Esophagus squamous epithelium (tissue), 5 donors: ENCODE measurements at places on chromosomes 4 and X.

DNA sequence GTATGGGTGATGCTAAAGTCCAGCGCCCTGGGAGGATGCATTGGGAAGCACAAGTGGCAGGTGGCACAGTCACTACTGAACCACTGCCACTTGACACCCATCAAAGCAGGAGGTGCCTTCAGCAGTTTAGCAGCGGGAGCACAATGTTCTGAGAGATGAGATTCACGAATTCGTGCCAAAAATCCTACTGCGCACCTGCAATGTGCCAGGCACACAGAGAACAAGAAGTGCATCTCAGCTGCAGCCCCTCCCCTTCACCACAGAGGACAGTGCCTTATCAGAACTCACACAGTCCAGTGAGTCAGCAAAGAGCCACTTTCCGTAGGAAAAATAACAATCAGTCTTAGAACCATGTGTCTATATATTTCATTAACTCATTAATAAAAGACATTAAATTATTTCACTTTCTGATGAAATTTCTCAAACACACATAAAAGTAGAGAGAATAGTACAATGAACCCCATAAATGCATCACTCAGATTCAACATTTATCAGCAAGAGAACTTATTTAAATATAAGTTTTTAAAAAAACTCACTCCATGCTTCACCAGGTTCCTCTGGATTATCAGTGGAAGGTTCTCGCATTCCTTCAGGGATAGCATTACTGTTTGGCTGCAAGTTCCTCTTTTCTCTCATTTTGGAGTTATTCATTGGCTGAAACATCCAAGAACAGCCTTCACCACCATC, 47.0 kb downstream of the BEND2 start:
- no peaks in the 10 kb centered on the region for H3K4me1 ChIP-seq
- no peaks in the 10 kb centered on the region for H3K27me3 ChIP-seq
- H3K4me3 ChIP-seq, result no peak overlapping the region
- no peak overlapping the region for H3K27ac ChIP-seq
- H3K36me3 ChIP-seq, result no peaks in the 10 kb centered on the region

DNA sequence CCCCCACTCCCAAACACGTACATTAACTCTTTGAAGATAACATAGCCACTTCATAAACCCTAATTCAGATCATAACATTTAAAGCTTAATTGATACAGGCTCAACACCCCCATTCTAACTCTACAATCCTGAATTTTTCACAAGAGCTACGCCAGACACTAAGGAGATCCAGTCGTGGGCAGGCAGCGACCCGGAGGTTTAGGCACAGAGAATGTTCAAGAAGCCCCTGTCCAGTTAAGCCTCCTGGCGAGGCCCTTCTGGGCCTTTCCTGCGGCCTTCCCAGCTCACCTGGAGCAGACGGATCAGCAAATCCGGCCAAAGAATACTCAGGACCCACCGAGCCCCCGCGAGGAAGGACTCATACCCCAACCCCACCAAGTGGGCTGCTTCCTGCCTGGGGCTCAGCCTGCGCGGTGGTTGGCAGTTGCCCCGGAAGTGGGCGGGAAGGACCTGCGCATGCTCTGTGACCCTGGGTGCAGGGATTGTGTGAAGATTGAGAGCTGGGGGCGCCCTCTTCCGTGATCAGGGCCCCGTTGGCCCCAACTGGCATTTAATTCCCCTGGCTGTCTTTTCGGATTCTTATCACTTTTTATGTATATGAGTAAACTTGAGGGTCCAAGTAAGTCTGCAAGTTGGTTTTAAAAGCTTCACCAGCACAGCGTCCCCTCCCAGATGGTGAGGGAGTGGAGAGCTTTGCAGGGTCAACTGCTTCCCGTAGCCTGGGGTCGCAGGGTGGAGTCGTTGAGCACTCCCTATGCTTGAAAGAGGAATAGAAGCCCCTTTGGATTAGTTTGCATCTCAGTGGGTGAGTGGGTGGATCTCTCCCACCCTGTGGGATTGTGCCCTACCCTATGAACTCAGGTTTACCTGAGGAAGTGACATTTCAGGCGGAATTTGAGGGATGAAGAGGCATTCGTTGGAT, at the start of gene TRIM61:
TSS of gene TRIM61 (minus strand) at position 415 of the 922 bp plus-strand sequence. CDS start 7,655 bp downstream, outside the sequence.
- no peaks in the 10 kb centered on the region for H3K4me1 ChIP-seq
- peak within 1 kb of the TSS; percentile 38 for H3K4me3 ChIP-seq
- H3K27ac ChIP-seq, result peak within 1 kb of the TSS; percentile 16
- H3K27me3 ChIP-seq, result no peaks in the 10 kb centered on the region

DNA sequence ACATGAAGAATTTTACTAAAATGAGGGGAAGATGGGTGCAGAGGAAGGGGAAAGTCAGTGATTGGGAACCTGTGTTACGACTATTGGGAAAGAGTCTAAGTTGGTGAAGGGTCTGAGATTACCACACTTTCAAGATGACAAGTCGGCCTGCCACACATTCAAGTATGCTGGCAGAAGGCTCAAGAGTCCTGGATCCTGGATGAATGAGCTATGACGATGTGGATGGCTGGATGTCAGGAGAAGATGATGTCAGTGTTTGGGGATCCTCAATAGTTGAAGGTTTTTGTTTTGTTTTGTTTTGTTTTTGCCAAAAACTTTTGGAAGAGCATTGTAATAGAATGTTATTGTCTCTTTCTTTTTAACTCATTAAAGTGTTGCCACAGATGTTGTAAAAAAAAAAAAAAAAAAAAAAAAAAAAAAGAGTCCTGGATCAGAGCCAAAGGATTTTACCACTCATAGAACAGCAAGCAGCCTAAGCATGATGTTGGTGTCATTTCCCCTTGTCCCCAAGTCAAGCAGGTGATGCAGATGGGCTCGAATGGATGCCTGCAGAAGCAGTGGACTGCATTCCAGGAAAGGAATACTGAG, 120.6 kb downstream of the REELD1 start:
- no peak for DNase-seq
- no peaks in the 10 kb centered on the region for H3K36me3 ChIP-seq
- no peak overlapping the region for H3K4me3 ChIP-seq
- no peaks in the 10 kb centered on the region for H3K27me3 ChIP-seq
- no peak overlapping the region for H3K27ac ChIP-seq
- H3K4me1 ChIP-seq, result peaks cover 32% of the 10 kb centered on the region

DNA sequence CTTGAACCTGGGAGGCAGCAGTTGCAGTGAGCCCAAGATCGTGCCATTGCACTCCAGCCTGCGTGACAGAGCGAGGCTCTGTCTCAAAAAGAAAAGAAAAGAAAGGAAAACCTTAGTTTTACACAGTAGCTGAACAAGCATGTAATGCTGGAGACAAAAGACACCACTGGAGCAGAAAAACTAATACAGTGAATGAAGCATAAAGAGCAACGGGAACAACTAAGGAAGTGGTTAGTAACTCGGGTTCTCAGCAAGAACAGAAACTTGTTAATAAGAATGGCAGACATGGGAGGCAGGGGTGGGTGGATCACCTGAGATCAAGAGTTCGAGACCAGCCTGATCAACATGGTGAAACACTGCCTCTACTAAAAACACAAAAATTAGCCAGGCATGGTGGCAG, 263.7 kb downstream of the FSTL5 start:
- no peaks in the 10 kb centered on the region for H3K4me1 ChIP-seq
- no peak overlapping the region for H3K4me3 ChIP-seq
- DNase-seq, result no peak
- no peaks in the 10 kb centered on the region for H3K36me3 ChIP-seq
- no peak overlapping the region for H3K27ac ChIP-seq

- H3K4me3 ChIP-seq, result no peak overlapping the region
- H3K27ac ChIP-seq, result no peak overlapping the region
- H3K36me3 ChIP-seq, result no peaks in the 10 kb centered on the region
- no peak for DNase-seq
- no peaks in the 10 kb centered on the region for H3K27me3 ChIP-seq
These were observed 51.5 kb upstream of the ETNPPL start for GRCh38 chr4:108814326-108814725.

DNA sequence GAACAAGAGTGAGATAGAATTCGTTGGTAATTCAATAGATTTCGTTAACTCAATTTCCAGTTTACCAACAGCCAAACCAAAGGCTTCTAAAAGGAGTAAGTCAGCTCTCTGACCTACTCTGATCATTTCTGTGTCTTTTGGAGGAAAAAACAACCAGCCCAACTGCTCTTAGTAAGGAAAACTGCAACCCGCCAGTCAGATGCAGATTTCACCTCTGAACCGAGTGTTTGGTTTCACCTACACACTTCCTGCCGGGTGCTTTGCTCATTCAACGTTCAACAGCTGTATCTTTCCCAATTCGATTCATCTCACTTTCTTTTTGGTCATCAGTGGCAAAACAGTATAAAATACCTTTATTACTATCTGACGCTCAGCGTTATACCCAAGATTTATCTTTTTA, 24.5 kb downstream of the TMSB4X start:
- no peak overlapping the region for H3K4me3 ChIP-seq
- no peaks in the 10 kb centered on the region for H3K36me3 ChIP-seq
- H3K27me3 ChIP-seq, result no peaks in the 10 kb centered on the region
- no peak overlapping the region for H3K27ac ChIP-seq

- H3K4me3 ChIP-seq, result no peak overlapping the region
- H3K27ac ChIP-seq, result no peak overlapping the region
- no peak for DNase-seq
- H3K4me1 ChIP-seq, result no peaks in the 10 kb centered on the region
- no peaks in the 10 kb centered on the region for H3K36me3 ChIP-seq
These were observed 9.0 kb downstream of the COX7B2 start for GRCh38 chr4:46900082-46900481.

GRCh38 chrX:84205276-84205675, 17.3 kb upstream of the RPS6KA6 start:
- no peaks in the 10 kb centered on the region for H3K36me3 ChIP-seq
- DNase-seq, result no peak
- no peaks in the 10 kb centered on the region for H3K4me1 ChIP-seq
- no peak overlapping the region for H3K27ac ChIP-seq

DNA sequence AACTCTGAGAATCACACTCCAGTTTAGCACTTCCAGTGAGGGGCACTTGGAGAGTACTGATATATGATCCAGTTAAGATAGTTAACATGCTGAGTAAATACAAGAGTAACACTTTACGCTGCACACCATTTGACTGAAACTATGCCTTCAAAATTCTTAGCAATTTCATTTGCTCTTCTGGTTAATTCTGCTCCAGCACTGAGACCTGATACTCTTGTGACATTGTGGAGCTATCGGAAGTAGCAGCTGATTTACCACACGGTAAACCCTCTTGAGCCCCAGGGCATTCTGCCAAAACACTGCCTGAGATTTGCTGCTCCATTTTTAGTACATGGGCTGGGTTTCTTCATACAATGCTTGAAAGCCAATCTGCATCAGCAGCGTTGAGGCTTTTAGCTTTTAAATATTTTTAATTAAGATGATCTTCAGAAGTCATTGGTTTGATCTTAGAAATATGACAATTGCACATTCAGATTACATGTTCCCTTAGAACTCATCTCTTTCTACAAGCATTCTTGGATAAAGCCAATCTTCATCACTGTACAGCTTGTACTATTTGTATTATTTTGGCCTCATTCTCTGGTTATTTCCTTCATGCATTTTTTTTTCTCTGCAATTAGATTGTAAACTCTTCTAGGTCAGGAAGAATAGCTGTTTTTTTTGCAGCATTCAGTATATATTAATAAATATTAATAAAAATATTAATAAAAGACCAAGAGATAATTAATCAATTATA, 67.8 kb upstream of the ETNPPL start:
- no peaks in the 10 kb centered on the region for H3K27me3 ChIP-seq
- H3K27ac ChIP-seq, result no peak overlapping the region
- no peaks in the 10 kb centered on the region for H3K36me3 ChIP-seq
- no peak for DNase-seq
- H3K4me1 ChIP-seq, result no peaks in the 10 kb centered on the region
- H3K4me3 ChIP-seq, result no peak overlapping the region

- no peak overlapping the region for H3K27ac ChIP-seq
- H3K36me3 ChIP-seq, result no peaks in the 10 kb centered on the region
- no peak overlapping the region for H3K4me3 ChIP-seq
- peaks cover 51% of the 10 kb centered on the region for H3K4me1 ChIP-seq
- no peak for DNase-seq
- H3K27me3 ChIP-seq, result no peaks in the 10 kb centered on the region
These were observed 84.6 kb downstream of the SYNPO2 start for GRCh38 chr4:118973295-118973694.

DNA sequence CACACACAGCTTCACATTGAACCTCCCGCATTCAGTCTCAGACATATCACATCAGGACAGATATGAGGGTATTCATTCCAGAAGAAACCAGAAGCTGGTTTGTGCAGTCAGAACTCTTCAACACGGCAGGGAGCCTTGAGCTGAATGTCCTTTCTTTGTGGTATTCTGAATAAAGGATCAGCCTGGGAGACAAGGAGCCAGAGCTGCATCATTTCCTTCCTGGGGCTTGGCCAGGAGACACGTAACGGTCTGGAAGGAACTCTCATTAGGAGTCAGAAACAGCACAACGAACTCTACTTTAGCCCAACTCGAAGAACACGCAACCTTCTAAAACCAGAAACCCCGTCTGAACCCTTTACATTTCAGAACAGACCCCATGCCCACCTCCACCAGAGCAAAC, 46.4 kb downstream of the KDR start:
- no peak for DNase-seq
- H3K36me3 ChIP-seq, result no peaks in the 10 kb centered on the region
- H3K4me3 ChIP-seq, result no peak overlapping the region
- peak overlapping the region; percentile 40 for H3K27ac ChIP-seq
- H3K4me1 ChIP-seq, result no peaks in the 10 kb centered on the region

GRCh38 chrX:81301877-81302276, 100.0 kb downstream of the SH3BGRL start:
- no peak for DNase-seq
- no peaks in the 10 kb centered on the region for H3K36me3 ChIP-seq
- no peaks in the 10 kb centered on the region for H3K27me3 ChIP-seq
- H3K27ac ChIP-seq, result no peak overlapping the region

- H3K4me3 ChIP-seq, result no peak overlapping the region
- H3K27ac ChIP-seq, result no peak overlapping the region
- no peaks in the 10 kb centered on the region for H3K27me3 ChIP-seq
These were observed 894.2 kb upstream of the INTU start for GRCh38 chr4:126738527-126738923.

- DNase-seq, result no peak
- no peak overlapping the region for H3K27ac ChIP-seq
- H3K36me3 ChIP-seq, result no peaks in the 10 kb centered on the region
- H3K4me3 ChIP-seq, result no peak overlapping the region
- no peaks in the 10 kb centered on the region for H3K4me1 ChIP-seq
- no peaks in the 10 kb centered on the region for H3K27me3 ChIP-seq
These were observed 974.3 kb downstream of the FSTL5 start for GRCh38 chr4:161189286-161190134.

DNA sequence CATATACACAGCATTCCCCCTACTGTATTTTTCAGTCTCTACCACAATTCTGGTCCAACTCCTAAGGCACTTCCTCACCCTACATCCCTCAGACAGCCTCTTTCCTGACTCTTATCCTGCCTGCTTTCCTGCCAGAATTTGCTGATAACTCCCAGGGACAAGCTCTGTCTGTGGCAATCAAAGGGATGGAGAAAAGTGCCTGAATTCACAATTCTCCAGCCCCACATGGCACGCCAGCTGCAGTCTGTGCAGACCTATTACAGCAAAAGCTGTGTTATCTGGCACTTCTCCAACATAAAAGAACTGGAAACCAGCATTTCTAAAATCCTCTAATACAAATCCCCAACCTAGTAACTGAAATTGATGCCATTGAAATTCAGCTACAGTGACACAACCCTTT, 404.8 kb downstream of the KLHL13 start:
- no peaks in the 10 kb centered on the region for H3K27me3 ChIP-seq
- no peak for DNase-seq
- H3K4me1 ChIP-seq, result peaks cover 12% of the 10 kb centered on the region

- no peaks in the 10 kb centered on the region for H3K27me3 ChIP-seq
- H3K4me3 ChIP-seq, result no peak overlapping the region
- H3K27ac ChIP-seq, result peak overlapping the region; percentile 26
- peaks cover 3% of the 10 kb centered on the region for H3K4me1 ChIP-seq
- H3K36me3 ChIP-seq, result no peaks in the 10 kb centered on the region
- DNase-seq, result no peak
These were observed 40.8 kb downstream of the CCNG2 start for GRCh38 chr4:77197831-77198230.
